ENCODE measurements at places on chromosomes 2 and 18.

- no peak for DNase-seq
Observed at GRCh38 chr2:198441901-198442300, 637.5 kb downstream of the PLCL1 start.

GRCh38 chr18:11864471-11864870 lies 13.3 kb downstream of the CHMP1B start:
- no peak for DNase-seq

- DNase-seq: no peak
Observed at GRCh38 chr2:241120440-241120839, 18.4 kb upstream of the MTERF4 start.

DNA sequence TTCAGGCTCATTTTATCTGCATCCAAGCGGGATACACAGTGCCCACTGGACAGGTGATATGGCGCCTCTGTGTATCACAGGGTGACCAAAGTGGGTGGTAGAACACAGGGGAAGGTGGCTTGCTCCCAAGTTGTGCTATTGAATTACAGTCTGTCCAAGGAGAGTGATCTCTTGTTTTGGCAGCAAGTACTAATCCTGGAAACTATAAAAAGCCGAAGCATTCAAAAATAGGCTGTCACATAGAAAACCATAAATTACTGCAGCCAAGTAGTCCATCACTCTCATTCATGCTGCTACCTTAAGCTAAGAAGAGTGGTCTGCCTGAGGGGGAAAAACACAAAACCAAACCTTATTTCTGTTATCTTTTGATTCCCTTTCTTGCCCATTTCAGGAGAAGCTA lies 237.1 kb upstream of the POU3F3 start:
- no peak for DNase-seq

DNA sequence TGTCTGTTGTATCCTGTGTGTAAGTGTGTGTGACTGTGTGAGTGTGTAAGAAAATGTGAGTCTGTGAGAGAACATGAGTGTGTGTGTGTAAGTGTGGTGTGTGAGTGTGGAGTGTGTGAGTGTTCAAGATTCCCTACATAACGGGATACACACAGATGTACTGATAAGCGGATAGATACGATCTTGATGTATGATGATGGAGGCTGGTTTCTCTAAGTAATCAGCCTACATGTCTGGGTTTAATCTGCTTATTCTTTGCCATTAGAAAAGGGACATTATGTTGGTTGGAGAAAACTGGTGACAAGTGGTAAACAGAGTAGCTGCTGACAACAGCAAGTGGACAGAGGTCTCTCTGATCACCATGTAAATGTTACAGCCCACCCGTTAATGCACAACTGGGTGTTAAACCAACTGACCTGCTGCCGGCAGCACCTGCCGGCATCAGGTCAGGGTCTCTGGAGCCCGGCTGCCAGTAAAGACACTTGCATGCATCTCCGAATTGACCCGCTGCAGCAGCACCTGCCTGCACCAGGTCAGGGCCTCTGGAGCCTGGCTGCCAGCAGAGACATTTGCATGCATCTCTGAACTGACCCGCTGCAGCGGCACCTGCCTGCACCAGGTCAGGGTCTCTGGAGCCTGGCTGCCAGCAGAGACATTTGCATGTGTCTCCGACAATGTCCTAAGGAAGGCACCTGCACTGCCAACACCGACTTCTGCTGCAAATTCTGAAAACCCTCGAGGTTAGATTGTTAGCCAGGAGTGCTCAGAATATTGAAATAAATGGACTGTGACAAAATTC lies 87.5 kb downstream of the MBP start:
- DNase-seq: no peak

DNA sequence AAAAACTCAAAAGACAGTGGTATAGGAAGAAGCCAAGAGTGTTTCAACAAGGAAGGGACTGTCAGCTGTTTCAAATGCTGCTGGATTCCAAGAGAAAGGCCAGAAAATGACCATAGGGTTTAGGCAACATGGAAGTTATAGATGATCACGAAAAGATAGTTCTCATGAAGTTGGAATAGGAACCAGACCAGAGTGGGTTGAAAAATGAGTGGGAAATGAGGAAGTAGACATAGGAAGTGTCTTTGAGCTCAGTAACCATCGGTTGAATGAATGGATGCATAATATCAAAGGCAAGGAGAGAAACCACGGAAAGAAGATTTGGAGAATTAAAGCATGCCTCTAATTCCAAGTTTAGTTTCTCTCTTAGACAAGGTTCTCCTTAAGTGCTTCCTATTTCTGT lies 1.3 kb downstream of the NCAPH start:
- no peak for DNase-seq

GRCh38 chr2:41905597-41906337 lies 142.1 kb upstream of the PKDCC start:
- DNase-seq: no peak
